ENCODE measurements at places on chromosomes 2 and 18. TPM values are rescaled to one million over a fixed set of nuclear protein-coding genes. Genes with fewer than 3 reads are reported as not detected.
A peak's percentile ranks its signal among the peaks of the same experiment; 100 is the strongest.

Gene CHRNG
- total RNA-seq = not detected

Gene IL1F10
- not detected for total RNA-seq

Gene DOK6
- 1.0 TPM for total RNA-seq

Gene FAM237A
- not detected for total RNA-seq

DNA sequence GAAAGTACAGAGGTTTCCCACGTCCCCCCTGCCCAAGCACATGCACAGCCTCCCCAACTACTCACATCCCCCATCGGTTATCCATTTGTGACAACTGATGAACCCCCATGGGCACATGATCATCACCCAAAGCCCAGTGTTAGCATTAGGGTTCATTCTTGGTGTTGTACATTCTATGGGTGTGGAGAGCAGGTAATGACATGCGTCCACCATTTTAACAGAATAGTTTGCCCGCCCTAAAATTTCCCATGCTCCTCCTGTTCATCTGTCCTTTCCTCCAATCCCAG lies 74.3 kb downstream of the LONRF2 start:
- DNase-seq = no peak

DNA sequence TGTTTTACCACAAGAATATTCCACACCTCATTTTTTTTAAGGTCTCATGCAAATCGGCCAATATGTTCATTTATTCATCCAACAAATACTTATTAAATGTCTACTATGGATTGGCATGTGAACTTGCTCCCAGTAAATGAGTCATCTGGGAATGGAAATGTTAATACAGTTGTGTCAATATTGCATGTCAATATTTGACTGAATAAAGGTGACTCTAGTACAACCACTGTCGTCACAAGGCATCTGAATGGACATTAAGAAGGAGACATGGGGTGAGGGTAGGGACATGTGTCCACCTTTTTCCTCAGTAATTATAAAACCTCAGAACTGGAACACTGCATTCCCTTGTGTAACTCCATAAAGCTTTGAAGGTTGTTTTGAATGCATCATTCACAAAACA lies 365.4 kb downstream of the ADCYAP1 start:
- DNase-seq = no peak

- DNase-seq = peak; percentile 37
Measured at GRCh38 chr2:144330951-144331673, 188.8 kb downstream of the ZEB2 start.

Gene ACMSD
- 0.34 TPM for total RNA-seq

- DNase-seq = peak; percentile 77
Measured at GRCh38 chr2:142165790-142166189, 35.0 kb upstream of the LRP1B start.

- DNase-seq = peak; percentile 83
Measured at GRCh38 chr2:237731663-237732062, 66.9 kb upstream of the RBM44 start.

- peak; percentile 24 for DNase-seq
Measured at GRCh38 chr2:105873721-105874120, 129.0 kb downstream of the NCK2 start.

Gene TBR1
- total RNA-seq = not detected

Gene NPPC
- total RNA-seq = 0.17 TPM

DNA sequence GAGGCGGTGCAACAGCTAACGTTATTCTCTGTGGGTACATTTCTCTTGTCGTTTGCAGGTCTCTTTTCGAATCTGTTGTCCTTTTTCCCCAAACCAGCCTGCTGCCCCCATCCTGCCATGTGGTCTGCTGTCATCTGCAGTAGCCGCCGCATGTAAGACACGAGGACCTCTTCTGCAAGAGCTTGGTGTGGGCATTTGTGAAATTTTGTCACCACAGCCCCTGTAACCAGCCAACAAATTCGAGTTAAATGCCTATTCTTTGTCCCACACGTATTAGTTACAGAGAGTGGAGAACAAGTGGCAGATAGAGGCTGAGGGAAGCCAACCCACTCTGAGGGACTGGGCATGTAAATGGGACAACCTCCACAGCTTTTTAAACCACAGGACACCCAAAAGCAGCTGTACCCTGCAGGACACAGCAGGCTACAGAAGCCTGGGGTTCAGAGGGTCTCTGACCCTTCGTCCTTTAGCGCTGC lies 35.0 kb downstream of the ITGA6 start:
- DNase-seq = no peak

DNA sequence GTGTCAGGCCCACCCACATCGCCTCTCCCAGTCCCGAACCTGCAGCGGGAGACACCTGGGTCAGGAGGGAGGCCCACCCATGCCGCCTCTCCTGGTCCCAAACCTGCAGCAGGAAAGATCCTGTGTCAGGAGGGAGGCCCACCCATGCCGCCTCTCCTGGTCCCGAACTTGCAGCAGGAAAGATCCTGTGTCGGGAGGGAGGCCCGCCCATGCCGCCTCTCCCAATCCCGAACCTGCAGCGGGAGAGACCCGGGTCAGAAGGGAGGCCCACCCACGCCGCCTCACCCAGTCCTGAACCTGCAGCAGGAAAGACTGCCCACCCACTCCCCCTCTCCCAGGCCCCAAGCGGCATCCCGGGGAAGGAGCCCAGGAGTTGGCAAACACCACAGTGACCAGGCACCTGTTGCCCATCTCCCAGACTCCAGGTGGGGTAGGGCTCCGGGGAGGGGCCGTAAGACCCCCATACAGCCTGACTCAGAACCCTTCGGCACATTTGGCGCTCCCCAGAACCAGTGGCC lies 7.8 kb downstream of the SLC66A2 start:
- no peak for DNase-seq

DNA sequence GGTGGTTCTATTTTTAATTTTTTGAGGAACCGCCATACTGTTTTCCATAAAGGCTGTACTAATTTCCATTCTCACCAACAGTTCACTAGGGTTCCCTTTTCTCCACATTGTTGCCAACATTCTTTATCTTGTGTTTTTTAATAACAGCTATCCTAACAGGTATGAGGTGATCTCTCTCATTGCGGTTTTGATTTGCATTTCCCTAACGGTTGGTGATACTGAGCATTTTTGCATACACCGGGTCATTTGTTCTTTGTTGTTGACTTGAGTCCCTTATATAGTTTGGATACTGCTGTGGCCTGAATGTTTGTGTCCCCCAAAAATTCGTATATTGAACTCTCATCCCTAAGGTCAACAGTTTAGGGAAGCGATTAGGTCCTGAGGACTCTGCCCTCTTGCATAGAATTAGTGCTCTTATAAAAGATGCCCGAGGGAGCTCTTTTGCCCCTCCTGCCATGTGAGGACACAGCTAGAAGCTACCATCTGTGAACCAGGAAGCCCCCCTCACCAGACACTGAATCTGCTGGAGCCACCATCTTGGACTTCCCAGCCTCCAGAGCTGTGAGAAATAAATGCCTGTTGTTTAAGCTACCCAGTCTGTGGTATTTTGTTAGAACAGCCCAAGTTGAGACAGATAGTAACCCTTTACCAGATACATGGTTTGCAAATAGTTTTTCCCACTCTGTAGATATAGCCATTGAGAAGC lies 4.7 kb downstream of the IMP4 start:
- DNase-seq = no peak

GRCh38 chr2:130823171-130823885 lies 13.4 kb upstream of the ARHGEF4 start:
- no peak for DNase-seq

DNA sequence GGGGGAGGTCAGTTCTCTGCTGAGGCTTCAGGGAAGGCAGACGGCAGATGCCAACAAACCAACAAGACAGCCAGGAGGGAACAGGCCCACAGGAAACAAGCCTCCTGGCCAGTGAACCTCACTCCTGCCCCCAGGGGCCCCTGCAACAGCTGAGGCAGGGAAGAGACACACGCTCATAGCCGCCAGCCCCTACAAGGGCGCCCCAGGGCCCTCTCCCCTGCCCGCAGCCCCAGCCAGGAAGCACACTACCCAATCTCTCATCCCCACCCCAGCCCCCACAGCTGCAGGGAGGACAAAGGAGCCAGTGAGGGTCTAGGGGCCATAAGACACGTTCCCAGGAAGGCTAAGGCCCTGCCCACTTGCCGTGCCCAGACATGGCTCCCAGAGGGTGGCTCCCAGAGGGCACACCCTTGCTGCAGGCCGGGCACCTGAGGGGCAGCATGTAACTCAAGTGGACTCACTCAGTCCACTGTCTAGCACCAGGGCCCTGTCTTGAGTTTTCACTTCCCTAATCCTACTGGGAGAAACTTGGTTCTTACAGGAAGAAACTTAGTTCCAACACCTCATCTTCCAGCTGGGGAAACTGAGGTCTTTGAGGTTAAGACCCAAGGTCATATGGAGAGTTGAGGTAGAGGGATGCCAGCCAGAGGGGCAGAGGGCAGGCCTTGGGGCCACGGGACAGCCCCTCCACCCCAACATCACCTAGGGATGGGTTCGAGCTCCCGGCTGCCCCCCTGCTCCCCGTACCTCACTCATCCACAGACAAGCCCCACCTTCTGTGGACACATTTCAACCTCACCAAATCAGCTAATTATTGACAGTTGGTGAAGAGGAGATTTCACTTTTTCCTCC lies 37.3 kb downstream of the EMX1 start:
- DNase-seq = no peak

- DNase-seq = peak; percentile 45
Measured at GRCh38 chr18:10015941-10016819, 102.4 kb downstream of the VAPA start.

Gene MC2R
- not detected for total RNA-seq

DNA sequence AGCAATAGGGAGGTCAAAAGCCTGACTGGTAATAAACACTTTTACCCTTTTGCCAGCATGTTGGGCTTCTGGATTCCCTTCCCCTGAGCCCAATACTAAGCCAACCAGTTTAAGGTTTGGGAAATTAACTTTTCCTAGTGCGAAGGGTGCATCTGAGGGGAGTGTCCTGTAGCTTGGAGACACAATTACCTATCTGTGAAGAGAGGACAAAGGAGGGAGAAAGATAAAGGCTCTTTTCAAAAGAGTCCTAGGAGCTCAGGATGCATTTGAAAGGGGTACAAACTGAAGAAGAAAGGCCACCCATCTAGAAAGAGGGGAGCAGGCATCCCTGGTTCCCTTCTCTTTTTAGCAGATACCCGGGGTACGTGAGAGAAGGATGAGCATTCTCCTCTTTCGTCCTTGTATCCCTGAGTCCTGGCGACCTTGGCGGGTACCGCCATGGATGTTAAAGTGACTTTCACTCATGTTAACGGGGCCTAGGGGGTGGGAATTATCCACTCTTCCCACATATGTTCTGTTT lies 25.1 kb downstream of the C18orf54 start:
- DNase-seq = no peak

Gene REEP1
- 13.4 TPM for total RNA-seq

GRCh38 chr2:18926631-18927524 lies 337.5 kb upstream of the NT5C1B start:
- DNase-seq = no peak

Data from dermis blood vessel endothelial cell (primary cell).